Progenitor cell of endocrine pancreas (in vitro differentiated cells): ENCODE measurements at places on chromosomes 1 and 21. TPM values are rescaled to one million over a fixed set of nuclear protein-coding genes. Genes with fewer than 3 reads are reported as not detected.

CRP gene
- not detected in 2 replicates for total RNA-seq

ADCY10 gene
- 0.55 and 0.60 TPM in 2 replicates for total RNA-seq

GRCh38 chr1:231144416-231145193 is 17.3 kb upstream of the TRIM67 start:
- DNase-seq = no peak

DNA sequence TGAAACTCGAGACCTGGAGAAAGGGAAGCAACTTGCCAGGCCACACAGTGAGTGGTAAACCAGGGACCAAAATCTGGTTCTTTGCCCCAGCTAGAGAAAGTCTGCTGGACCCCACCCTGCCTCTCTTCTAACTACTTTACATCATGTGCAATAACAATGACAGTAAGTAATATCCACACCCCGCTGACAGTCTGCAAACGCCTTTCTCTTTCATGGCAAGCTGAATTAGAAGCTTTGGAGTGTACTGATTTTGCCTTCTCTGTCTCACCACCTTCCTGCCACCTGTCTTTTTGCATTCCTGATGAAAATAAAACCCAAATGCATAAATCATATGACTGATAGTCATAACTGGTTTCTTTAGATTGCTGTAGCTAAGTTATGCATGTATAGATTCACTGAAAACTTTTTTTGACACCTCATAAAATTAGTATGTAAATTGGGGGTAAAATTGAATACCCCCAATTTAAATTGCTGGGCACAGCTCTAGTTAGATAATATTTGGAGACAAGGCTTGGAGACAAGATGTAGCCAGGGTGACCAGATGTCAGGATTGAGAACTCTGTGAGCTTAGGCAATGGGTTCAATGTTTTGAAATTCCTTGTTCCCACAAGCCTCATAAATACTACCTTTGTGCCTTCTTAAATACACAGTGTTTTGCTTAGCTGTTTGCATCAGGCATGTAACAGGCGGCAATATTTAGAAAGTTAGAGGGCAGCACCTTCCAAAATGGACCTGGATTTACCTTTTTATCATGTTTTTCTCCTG is 73.5 kb downstream of the ST6GALNAC5 start:
- DNase-seq = no peak

GRCh38 chr1:10679496-10680220 is 116.8 kb downstream of the CASZ1 start:
- DNase-seq = no peak

IQGAP3 gene
- total RNA-seq = 29.6 and 32.4 TPM in 2 replicates

- DNase-seq = no peak
Observed at GRCh38 chr1:93533677-93534076, 85.8 kb downstream of the FNBP1L start.

DNA sequence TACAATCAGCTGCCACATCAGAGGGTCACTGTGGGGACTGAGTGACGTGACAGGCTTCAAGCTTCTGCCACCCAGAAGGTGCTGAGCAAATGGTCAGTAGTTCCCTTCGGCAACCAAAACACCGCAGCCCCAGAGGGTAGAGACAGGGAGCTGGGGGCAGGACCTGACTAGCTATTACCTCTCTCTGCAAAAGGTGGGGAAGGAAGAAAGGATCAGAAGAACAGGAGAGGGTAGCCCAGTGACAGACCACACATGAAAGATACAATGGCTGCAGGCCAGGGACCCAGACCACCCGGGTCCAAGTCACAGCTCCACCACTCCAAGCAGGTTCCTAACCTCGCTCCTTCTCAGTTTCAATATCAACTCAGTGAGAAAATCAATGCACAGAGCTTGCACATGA is 377.1 kb downstream of the NPHP4 start:
- DNase-seq = no peak

- no peak for DNase-seq
Observed at GRCh38 chr1:109906160-109906838, 4.3 kb upstream of the CSF1 start.

GRCh38 chr1:5717031-5717682 is 275.1 kb downstream of the NPHP4 start:
- DNase-seq = no peak

DNA sequence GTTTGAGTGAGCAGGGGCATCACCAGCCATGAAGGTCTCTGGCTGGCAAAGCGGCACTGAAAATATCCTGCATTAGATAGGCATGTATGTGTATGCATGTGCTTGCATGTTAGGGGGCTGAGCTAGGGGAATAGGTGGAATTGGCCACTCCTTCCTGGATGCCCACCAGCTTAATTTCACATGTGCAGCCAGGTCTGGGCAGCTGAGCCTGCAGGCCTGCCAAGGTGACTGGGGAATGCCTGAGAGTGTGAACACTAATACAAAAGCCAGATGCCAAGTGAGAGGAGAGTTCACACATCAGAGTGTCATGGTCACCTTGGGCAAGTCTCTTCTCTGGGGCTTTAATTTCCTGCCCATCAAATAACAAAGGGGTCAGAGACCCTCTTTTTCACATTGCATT is 155.9 kb downstream of the HIVEP3 start:
- DNase-seq = no peak

BGLAP gene
- total RNA-seq = 4.8 and 5.8 TPM in 2 replicates

DNA sequence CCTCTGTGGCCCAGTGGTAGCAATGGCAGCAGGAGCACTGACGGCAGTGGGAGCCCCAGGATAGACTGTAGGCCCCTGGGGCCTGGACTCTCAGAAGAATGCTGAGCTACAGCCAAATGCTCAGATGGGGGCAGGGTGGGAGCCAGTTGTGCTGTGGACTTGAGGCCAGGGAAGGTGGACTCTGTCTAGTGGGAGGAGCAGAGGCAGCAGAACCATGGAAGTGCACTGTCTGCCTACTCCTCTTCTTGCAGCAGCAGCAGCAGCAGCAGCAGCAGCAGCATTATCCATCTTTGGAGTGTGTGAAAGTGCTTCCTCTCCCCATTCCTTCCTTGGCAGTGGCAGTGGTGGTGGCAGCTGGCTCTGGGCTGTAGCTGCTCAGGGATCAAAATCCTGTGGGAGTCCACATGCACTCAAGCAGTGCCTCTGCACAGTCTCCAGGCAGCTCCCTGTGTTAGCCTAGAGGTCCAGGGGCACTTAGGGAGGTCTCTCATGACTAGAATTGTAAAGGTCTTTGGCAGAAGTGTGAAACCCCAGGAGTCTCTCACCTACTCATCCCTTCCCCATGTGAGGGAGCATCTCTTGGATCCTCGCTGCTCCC is 917.9 kb upstream of the B3GALT2 start:
- DNase-seq = no peak

DNA sequence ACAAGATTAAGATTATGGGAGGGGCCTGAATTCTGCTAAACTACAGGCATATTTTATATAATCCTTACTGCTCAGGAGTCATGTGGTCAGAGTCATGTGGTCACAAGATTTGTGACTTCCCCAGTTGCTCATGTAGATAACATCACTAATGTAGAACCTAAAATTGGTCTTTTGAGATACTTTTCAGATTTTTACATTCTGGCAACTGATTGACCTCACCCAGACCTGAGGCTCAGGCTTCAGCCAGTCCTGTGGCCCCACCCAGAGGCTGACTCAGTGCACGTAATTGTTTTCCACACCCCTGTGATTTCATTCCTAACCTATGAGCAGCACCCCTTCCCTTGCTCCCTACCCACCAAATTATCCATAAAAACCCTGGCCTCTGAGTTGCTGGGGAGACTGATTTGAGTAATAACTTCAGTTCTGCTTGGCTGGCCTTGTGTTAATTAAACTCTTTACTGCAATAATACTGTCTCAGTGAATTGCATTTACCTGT is 41.7 kb upstream of the ZNF326 start:
- no peak for DNase-seq

SLC19A2 gene
- 18.1 and 19.5 TPM in 2 replicates for total RNA-seq

DNA sequence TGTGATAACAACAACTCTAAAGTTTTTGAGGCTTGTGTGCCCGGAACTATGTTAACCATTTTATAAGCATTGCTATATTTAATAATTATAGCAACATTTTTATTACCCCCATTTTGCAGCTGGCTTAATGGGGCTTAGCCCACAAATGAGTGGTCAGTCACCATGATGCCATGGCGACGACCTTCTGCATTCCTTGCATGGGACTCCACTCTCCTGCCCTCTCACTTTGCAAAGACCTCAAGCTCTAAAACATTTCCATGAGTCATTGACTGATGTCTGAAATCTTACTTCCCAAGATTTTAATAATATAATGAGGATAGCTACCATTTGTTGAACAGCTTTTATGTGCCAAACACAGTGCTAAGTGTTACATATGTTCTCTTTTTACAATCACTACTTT is 15.4 kb downstream of the NGF start:
- DNase-seq = no peak

- DNase-seq = no peak
Observed at GRCh38 chr1:201213926-201214325, 23.3 kb downstream of the IGFN1 start.

MMEL1 gene
- total RNA-seq = 0.64 and 0.93 TPM in 2 replicates

KIF17 gene
- total RNA-seq = 0.64 and 1.1 TPM in 2 replicates

FCGR2B gene
- total RNA-seq = 0.36 and 0.55 TPM in 2 replicates

NEGR1 gene
- total RNA-seq = 1.6 and 3.1 TPM in 2 replicates

MTARC2 gene
- total RNA-seq = 14.3 and 18.3 TPM in 2 replicates

DNA sequence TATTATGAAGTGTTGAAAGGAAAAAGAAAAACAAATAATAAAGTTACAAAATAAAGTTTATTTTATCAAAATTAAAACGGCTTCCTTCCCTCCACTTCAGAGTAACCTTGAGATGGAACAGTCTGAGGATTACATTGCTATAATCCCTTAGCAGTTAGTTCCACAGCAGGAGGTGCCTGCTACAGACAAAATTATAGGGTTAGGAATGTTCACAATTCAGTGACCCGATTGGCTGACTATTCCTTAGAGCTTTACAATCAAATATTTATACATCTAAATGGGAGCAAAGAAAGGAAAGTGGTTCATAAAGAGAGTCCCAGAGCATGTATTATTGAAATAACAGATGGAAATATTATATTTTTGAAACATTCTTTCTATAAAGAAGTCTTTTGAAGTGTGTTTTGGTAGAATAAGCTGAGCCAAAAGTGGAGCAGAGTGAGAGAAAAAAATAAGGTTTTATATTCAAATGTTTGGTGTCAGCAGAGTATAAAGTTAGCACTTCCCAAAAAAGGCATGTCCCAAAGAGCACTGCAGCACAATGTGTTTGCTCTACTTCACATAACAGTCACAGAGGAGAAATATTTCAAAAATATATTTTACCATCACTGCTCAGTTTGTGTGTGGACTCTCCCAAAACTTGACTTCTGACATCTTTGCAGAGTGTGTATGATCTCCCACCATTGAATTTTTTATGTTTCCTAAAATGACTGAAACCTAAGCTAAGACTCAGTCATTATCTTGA is 71.4 kb upstream of the GORAB start:
- no peak for DNase-seq

KIF14 gene
- 7.8 and 7.9 TPM in 2 replicates for total RNA-seq

- DNase-seq = peak; percentile 68
Observed at GRCh38 chr1:37795340-37796125, 1.9 kb downstream of the MANEAL start.

TNFSF18 gene
- not detected in 2 replicates for total RNA-seq

FMO1 gene
- 0.67 TPM in 1 of 2 replicates, not detected in the other for total RNA-seq

GRCh38 chr1:23527366-23527765 is 3.7 kb downstream of the E2F2 start:
- no peak for DNase-seq

AGPAT3 gene
- total RNA-seq = 50.5 and 55.2 TPM in 2 replicates

- no peak for DNase-seq
Observed at GRCh38 chr1:204438628-204439027, 27.0 kb upstream of the PPP1R15B start.

DNA sequence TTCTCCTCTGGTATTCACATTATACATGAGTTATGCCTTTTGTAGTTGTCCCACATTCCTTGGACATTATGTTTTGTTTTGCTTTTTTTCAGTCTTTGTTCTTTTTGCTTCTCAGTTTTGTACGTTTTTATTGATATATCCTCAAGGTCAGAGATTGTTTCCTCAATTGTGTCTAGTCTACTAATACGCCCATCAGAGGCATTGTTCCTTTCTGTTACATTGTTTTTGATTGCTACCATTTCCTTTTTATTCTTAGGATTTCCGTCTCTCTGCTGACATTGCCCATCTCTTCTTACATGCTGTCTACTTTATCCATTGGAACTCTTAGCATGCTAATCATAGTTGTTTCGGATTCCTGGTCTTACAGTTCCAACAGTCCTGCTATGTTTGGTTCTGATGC is 27.8 kb upstream of the MPC2 start:
- no peak for DNase-seq

DNA sequence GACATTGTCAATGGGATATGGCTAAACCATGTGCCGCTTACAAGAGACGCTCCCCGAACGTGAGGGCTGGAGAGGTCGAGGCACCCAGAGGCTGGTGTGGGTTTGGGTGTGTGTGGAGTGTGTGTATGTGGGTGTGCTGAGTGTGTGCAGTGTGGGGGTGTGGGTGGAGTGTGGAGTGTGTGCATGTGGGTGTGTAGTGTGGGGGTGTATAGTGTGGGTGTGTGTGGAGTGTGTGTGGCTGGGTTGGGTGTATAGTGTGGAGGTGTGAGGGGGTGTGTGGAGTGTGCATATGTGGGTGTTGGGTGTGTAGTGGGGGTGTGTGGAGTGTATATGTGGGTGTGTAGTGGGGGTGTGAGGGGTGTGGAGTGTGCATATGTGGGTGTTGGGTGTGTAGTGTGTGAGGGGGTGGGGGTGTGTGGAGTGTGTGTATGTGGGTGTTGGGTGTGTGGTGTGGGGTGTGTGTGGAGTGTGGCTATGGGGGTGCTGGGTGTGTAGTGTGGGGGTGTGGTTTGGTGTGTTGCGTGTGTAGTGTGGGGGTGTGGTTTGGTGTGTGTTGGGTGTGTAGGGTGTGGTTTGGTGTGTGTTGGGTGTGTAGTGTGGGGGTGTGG is 42.2 kb downstream of the SLC19A1 start:
- DNase-seq = no peak

GRCh38 chr1:220149742-220150141 is 55.8 kb downstream of the IARS2 start:
- no peak for DNase-seq

DNA sequence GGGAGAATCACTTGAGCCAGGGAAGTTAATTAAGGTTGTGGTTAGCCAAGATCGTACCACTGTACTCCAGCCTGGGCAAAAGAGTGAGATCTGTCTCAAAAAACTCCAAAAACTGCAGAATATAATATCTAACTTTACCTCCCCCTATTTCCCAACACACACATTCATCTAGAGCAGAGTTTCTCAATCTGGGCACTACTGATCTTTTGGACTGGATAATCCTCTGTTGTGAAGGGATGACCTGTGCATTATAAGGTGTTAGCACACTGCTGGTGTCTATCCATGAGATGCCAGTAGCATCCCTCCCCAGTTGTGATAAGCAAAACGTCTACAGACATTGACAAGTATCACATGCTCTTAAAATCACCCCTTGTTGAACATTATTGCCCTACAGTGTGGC is 61.8 kb downstream of the RGS13 start:
- DNase-seq = no peak

GPATCH2 gene
- 28.0 and 31.4 TPM in 2 replicates for total RNA-seq

DNA sequence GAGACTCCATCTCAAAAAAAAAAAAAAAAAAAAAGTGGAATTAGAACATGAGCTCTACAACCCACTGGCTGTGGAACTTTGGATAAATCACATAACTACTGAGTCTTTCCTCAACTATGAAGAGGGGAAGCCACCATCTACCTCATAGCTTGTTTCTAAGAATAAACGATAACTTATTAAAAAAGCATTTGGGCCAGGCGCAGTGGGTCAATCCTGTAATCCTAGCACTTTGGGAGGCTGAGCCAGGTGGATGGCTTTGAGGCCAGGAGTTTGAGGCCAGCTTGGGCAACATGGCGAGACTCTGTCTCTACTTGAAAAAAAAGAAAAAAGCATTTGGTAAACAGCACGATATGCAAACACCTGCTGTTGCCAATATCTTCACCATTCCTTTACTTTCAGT is 31.8 kb upstream of the MEF2D start:
- no peak for DNase-seq

GRCh38 chr1:161099090-161099802 is 1.1 kb downstream of the KLHDC9 start:
- no peak for DNase-seq

- DNase-seq = no peak
Observed at GRCh38 chr1:109197158-109198042, 16.3 kb upstream of the SARS1 start.
